ENCODE measurements at places on chromosomes 11 and 22.

GRCh38 chr22:29166180-29166579, 39.5 kb upstream of the EMID1 start:
- no peak for DNase-seq

DNA sequence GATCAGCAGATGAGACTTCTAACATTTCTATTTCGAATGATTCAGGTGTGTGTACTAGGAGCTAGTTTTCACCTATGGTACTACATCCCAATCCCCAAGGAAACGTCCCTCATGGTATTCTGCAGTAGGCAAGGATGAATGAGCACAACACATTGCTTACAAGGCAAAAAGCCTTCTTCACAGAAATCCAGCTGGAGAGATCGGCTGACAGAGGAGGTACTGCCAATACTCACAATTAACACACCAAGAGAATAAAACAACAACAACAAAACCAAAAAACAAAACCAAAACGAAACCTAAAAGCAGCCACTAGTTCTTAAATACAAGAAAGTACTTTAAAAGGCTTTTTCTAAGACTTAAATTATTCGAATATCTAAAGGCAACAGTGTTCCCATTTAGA, 101.4 kb downstream of the PICALM start:
- no peak for DNase-seq

- no peak for DNase-seq
These were observed 46.5 kb downstream of the SLC22A12 start for GRCh38 chr11:64637334-64638017.

- no peak for DNase-seq
These were observed 1.8 kb upstream of the IL18BP start for GRCh38 chr11:71996946-71997345.

DNA sequence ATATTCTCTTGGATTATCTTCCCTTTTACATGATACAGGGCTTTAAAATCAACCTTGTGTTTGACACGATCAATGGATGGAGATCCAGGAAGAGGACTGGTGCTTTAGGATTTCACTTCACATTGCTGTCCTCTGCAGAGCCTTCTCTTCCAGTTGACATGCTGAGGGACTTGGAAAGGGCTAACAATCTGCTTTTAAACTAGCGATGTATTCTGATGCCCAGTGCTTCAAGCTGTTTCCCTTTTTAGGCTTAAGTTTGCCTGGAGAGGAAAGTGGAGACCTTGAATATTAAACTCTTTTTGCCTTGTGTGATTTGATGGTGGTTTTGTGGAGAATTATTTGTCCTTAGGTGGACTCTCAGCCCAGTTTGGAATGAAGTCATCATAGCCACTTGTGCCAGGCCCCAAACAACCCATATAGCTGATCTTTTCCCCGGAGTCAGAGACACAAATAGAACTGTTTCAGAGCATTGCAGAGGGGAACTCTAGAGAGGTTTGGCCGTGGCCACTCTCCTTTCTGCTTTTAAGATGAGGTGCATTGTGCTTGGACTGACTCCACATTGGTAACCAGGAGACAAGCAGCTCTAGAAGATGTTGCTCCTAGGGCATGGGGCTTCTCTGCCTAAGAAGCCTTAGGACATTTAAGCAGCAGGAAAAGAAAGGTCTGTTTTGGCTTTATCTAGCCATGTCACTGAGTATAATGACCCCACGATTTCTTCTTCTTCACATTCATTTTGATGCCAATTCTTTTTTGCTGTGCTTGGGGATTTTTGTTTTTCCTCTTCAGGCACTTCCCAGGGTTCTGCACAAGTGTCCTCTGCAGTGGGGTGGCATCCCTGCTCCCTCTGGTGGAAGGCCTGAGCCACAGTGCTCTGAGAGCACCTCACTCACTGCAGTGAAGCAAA, 152.8 kb downstream of the NCAM1 start:
- DNase-seq, result peak; percentile 72

DNA sequence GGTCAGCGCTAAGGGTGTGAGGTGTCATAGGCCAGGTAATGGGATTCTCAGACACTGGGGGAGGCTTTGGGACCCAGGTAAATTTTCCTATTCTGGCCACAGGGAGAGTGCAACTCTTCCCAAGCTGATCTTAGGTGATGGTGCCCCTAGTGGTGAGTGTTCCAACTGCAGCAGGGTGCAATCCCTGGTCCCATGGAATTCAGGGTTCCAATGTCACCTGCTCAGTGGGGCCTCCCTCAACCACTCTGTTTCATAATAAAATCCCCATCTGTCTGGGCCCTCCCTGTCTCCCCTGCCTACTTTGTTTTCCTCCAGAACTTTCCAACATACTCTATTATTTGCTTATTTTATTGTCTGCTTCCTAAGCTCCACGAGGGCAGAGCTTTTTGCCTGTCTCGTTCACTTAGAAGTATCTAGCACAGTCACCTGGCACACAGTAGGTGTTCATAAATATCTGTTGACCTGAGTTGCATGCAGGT, 2.9 kb upstream of the SGSM1 start:
- DNase-seq, result peak; percentile 24

GRCh38 chr11:38460896-38461295, 1862.9 kb upstream of the RAG2 start:
- DNase-seq, result no peak

DNA sequence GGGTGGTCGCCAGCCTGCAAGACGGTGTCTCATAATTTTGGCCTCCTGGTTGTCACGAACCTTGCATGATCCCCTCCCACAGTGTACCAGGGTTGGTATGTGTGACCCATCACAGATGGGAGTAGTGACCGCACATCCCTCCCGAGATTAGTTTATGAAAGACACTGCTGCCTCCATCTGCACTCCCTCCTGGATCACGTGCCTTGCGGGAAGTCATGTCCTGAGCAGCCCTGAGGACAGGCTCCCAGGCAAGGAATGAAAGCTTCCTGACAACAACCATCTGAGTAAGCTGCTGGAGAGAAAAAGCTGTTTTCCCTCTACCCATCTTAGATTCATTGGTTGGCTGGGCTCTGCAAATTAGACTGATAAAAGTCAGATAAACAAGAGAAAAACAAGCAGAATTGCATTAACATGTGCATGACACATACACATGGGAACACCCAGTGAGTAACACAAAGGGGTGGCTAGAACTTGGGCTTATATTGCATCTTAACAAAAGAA, 14.4 kb upstream of the PAMR1 start:
- no peak for DNase-seq

GRCh38 chr11:82007521-82007920, 726.1 kb downstream of the FAM181B start:
- no peak for DNase-seq

DNA sequence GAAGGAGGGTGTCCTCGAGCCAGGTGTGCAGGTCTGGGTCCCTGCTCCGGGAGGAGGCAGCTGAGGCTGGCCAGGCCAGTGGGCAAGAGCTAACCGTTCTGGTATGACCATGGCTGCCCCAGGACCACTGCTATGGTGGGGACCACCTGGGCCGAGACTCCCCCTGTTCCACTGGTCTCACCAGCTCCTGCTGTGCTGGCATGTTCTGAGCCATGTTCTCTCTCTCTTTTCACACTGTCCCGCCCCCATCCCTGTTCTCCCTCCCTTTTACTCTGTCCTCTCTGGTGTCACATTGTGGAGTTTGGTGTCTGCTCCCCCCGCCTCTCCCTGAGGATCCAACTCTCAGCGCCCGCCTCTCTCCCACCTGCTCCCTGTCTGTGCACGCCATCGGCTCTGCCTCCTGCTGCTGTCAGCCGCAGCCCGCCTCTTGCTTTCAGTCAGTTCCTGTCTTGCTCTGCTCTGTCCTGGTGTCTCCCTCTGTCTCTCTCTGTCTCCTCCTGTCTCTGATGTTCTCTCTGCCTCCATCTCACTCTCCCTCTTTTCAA, 66.4 kb downstream of the LRRC32 start:
- DNase-seq, result no peak

GRCh38 chr11:47466701-47467250, 17.8 kb upstream of the RAPSN start:
- peak; percentile 95 for DNase-seq

GRCh38 chr11:9038541-9038940, 34.7 kb upstream of the NRIP3 start:
- DNase-seq, result no peak

DNA sequence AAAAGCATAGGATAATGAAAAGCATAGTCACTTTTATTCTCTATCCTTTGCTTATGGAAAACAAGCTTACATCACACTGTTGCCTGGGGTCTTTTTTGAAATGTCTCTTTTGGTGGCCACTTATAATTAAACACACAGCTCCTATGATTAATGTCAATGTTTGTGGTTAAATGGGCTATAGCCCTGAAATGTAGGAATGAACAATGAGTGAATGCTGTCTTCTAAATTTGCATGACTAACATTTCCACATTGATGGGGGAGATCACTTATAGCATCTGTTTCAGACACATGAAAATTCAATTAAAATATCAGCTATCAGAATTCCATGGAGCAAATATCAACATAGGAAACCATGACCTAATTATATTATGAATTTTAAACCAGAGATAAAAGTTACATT, 171.4 kb upstream of the FAT3 start:
- DNase-seq, result no peak

DNA sequence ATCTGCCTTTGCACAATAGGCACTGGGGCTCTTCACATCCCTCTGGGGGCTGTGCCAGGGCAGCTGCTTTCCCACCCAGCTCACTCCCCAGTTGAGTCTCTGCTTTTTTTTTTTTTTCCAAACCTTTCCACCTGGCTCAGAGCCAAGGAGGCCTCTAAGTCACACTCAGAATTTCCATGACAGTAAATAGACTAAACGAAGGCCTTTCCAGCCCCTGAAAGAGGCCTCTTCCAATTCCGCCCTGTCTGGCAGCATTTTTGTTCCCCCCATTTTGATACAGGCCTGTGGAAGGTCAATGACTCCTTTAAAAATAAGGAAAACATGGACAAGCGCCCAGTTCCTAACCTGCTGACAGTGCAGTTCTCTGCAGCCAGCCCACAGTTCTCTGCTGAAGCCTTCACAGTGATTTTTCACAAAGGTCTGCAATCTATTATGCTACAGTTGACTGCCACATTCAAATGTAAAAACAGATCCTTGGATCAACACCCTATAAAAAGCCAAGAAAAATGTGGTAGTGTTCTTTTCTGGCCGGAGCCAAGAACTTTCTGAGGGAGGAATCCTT, 107.5 kb upstream of the SESN3 start:
- peak; percentile 40 for DNase-seq

GRCh38 chr11:13368041-13368446, 90.5 kb downstream of the BMAL1 start:
- DNase-seq, result no peak

- DNase-seq, result no peak
These were observed 67.1 kb downstream of the PARVB start for GRCh38 chr22:44091021-44091721.

DNA sequence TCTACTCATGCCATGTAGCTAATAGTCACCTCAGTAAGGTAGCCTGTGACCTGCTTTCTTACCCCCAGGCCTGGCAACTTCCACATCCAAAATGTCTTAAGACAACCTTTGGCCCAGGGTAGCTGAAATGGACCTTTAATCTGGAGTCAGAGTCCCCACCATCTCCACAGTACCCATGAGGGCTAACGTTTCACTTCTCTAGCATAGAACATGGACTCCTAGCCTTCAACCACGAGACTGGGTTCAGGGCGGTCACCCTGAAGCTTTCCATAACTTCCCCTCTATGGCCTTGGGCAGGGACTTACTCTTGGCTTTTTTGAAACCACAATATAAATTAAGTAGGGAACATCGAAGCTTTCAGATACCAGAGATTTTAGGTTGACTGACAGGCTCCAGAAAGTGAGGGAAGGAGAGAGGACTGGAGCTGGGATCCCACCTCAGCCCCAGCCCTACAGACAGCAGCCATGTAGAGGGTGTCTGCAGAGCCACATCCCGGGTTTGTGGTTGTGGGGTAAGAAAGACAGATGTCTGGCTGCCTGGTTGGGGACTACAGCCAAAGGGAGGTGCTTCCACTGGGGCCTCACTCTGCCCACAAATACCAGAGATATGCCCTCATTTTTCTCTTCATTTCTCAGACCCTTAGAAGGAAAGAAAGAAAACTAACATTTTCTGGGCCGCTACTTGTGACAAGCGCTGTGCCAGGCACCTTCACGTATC, 2.6 kb downstream of the TBC1D10A start:
- DNase-seq, result no peak

DNA sequence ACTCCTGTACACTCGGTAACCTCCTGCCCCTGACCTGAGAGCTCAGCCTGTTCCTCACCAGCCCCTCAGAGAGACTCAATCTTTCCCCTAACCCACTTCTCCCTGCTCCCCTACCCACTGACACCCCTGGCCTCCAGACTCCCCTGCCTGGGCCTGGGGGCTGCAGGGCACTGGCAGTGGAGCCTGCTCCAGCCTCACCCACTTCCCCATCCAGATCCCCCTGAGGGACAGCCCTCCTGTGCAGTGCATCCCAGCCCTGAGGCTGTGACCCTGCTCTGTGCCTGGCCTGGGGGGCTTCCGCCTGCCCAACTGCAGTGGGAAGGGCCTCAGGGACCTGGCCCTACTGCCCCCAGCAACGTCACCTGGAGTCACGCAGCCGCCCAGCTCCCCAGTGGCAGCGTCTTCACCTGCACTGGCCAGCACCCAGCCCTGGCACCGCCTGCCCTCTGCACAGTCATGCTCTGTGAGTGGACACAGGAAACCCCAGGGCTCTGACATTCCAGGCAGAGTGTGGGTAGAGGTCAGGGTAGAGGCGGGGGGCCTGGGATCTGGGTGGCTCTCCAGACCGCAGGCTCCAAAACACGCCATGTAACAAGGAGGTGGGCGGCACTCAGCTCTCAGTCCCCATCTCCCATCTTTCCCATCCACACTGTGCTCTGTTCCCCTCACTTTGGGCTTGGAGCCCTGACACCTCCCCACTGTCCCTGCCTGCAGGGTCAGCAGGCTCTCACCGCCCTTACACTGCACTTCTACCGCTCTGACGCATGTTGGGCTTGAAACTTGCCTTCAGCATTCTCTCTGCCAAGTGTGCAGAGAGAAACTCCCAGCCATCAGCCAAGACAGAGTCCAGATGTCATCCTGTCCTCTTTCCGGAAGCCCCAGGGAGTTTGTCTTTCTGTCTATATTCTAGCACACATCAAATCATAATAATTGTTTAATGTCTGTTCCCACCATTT, 5.1 kb downstream of the VSIG10L2 start:
- DNase-seq, result no peak

- no peak for DNase-seq
These were observed 412 bp downstream of the ZPR1 start for GRCh38 chr11:116787436-116787785.

DNA sequence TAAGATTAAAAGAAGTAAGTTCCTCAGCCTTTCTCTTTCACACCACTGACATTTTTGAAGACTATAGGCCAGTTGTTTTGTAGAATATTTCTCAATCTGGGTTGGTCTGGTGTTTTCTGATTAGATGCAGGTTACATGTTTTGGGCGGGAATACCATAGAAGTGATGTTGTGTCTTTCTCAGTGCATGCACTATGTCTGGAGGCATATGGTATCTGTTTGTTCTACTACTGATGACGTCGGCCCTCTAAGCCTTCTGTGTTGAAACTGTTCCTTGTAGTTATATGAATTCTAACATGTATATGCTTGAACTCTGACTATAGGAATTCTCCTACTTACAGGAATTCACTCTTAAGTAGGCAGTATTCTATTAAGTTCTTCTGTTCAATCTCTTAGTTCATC, 21.6 kb downstream of the ZFTA start:
- DNase-seq, result no peak
